Foreskin melanocyte (primary cell): ENCODE measurements at places on chromosomes 2 and 18.

DNA sequence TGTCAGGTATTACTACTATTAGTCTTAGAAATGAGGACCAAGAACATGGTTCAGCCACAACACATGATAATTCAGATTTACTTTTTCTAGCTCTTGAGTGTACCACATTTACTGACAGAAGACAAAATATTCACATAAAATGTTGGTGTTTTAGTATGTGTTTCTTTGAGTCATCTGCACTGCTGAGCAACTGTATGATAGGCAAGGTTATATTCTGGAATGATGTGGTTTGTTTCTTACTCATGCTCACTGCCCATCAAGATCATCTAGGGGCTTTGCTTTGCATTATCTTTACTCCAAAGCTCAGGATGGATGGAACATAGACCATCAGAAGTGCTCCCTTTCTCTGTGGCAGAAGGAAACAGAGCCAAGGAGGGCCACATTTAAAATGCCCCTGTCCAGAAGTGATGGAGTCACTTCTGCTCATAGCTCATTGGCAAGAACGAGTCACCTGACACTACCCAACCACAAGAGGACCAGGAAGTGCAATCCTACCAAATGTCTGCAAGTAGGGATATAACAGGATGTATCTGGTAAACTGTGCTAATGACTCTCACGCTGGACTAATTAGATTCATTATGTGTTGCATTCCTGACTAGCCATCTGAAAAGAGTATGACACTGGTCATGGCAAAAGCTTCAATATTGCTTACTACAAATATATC is 81.5 kb downstream of the DIS3L2 start:
- DNase-seq: no peak

DNA sequence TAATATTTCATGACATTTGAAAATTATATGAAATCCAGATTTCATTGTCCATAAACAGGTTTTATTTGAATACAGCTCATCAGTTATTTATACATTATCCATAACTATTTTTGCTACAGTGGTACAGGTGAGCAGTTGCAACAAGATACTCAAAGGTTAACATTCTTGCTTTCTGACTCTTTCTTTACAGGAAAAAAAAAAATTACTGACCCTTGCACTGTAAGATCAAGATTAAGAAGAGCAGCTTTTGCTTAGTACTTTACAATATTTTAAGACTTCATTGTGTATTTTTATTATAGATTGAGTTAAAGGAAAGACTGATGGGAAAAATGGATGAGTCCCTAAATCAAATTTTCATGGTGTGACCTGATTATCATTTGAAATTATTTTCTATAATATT is 11.2 kb downstream of the ETAA1 start:
- no peak for DNase-seq

- DNase-seq: no peak
These were observed 7.2 kb downstream of the LIMS1 start for GRCh38 chr2:108541451-108541850.

- no peak for DNase-seq
These were observed 61.8 kb downstream of the COX7A2L start for GRCh38 chr2:42298996-42299754.
